NCI-H2171 (cell line): ENCODE measurements at places on chromosomes 5 and 9.

DNA sequence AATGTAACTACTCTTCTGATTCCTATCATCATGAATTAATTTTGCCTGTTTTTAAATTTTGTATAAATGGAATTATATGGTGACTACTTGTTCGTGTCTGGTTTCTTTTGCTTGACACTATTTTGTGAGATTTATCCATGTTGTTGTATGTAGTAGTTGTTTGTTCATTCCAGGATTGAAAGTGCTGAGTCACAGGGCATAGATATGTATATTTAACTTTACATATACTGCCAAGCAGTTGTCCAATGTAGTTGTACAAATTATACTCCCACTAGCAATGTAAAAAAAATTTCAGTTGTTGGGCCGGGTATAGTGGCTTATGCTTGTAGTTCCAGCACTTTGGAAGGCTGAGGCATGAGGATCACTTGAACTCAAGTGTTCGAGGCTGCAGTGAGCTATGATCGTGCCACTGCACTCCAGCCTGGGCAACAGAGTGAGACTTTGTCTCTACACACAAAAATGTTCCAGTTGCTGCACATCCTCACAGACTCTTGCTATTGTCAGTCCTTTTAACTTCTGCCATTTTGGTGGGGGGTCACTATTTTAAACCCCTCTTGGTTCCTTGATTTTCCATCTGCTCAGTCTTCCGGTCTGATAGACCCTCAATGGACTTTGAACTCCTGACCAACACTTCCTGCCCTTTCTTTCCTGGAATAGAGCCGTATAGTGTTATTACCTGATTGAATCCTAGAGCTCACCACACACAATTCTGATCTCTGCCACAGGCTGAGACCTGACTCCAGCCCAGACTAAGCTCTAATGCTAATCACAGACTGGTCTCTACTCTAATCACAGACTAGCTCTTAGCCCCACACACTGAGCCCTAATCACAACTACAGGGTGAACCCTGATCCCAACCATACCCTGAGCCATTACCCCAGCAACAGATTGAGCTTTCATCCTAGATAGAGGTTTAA is 69.3 kb upstream of the MELK start:
- DNase-seq, result no peak

DNA sequence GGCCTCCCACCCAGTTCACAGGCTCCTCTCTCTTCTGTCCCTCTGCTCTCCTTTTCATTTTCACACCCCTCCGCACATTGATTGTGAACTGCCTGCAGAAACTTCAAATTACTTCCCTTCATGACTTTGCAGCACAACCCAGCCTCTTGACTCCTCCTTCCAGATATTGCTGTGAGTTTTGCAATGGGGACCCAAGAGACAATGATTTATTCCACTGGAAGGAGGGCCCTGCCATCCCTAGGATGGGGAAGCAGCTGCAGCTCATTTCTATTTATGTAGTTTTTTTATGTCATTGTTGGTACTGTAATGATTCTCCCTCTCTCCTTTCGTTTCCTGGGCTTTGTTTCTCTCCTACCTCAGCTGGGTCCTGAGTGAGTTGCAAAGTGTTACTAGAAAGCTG is 364.9 kb downstream of the ICE1 start:
- DNase-seq, result no peak

DNA sequence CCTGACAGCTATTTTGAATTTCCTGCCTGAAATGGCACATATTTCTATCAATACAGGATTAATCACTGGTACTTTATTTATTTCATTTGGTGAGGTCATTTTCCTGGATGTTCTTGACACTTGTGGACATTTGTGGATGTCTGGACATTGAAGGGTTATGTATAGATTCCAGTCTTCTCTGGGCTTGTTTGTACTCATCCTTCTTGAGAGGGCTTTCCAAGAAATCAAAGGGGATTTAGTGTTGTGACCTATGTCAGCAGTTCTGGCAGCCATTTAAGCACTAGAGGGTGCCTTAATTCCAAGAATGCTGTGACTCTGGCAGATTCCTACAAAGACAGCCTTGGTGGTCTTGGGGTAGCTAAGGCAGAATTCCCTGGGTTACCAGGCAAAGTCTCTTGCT is 259.7 kb downstream of the CSNK1G3 start:
- no peak for DNase-seq

DNA sequence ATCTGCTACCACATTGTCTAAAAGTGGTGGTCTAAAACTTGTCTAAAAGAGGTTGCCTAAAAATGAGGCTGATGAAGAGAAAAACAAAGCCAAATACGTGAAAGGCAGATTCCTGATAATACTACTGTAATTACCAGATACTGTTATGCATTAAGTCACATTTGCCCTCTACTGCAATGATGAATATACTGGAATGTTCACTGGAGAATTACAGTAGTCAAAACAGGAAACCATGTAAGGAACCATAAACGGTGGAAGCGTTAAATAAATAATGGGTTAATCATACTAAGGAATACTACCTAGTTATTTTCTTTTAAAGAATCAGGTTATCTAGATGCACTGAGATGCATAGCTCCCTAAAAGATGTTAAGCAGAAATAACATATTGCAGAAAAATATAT is 201.3 kb downstream of the MCTP1 start:
- no peak for DNase-seq

DNA sequence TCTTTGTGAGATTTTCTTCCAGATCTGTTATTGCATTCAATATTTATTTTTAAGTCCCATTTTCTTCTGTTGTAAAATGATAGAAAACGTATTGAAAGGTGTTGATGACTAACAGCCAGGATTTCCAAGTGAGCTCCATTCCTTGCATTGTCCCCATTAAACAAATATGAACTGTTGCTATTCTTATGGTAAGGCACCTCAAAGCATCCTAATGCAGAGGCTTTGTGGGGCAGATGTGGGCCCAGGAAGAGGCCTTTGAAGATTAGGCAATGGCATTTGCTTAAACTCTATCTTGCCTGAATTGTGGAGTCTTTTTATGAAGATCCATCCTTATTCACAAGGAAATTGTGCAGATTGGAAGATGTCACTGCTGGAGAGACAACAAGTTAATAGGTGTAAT is 38.9 kb downstream of the NTRK2 start:
- no peak for DNase-seq

DNA sequence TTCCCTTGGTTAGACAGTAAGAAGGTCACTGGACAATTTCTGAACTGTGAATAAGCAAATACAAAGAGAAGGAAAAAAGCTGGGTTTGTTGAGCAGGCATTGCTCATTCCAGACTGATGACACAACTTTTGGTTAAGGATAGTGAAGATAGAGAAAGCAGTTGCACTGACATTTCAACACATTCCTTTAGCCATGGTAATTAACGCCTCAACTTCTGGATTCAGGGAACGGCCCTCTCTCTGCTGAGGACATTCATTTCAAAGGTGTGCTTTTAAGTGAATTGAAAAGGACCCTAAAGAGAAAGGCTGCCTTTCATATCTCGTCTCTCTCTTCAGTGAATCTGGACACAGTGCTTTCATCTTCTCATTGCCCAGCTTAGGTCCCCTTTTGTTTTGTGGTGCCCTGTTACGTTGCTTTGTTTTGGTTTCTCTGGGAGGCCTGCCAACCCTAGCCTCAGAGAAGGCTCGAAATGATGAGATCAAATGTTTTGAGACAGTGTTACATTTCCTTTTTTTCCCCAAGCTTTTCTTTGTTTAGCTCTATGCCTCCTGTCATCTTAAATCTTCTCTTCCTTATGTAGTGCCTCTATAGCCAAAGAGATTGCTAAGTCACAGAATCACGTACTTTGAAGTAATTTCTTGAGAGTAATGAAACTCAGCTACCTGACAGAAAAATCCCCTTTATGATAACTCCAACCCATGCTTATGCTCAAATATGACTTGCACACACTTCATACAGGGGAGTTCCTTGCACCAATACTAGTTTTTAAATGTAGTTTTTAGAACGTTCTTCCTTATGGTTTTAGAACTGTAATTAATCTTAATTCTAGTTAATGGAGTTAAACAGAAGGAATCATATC is 94.4 kb upstream of the IFNE start:
- DNase-seq, result no peak

DNA sequence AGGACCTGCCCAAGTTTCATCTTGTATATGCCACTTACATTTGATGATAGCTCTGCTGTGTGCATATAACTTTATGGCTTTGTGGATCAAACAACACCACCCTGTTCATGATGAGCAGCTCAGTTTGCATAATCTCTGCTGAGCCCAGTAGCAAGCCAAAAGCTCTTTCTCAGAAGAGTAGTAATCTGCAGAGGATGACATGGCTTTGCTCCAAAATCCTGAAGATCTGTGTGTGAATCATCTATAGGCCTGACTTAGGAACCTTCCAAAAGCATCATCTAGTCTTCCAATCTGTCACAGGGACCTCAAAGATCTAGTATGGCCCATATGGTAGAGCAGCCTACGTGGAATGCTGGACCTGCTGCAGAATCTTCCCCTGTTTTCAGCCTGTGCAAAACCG is 394.6 kb downstream of the PSAT1 start:
- no peak for DNase-seq

GRCh38 chr5:140075371-140075770 is 32.3 kb upstream of the NRG2 start:
- DNase-seq, result no peak

- peak; percentile 94 for DNase-seq
These were observed 108.6 kb downstream of the TRIO start for GRCh38 chr5:14251733-14252132.

DNA sequence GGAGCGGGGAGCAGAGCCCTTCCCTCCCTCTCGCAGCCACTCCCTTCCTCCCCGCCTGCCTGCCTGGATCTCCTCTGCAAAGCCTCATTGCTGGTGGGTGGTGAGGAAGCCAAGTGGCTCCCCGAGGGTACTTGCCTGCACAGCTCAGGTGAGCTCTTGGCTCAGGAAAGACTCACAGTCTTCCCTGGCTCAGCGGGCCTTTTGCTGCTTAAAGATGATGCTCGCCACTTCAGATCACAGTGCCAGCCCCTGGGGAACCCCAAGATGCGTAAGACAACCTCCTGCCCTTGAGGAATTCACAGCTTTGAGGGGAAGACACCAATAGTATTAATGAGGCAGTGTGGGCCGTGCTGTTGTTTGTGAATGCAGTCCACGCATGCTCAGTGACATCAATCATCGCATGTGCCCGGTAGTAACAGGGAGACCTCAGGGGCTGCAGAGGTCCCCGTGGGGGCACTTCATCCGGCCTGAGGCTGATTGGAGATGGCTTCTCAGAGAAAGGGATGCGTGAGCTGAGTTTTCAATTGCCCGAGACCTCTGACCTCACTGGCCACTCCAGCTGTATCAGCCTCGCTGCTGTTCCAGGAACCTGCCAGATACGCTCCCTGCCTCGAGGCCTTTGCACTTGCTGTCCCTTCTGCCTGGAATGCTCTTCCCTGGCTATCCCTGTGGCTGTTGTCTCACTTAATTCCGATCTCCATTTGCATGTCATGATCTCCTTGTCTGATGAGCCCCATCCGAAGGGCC is 36.8 kb downstream of the ERGIC1 start:
- DNase-seq, result no peak
